ENCODE measurements at places on chromosomes 3 and 15.

DNA sequence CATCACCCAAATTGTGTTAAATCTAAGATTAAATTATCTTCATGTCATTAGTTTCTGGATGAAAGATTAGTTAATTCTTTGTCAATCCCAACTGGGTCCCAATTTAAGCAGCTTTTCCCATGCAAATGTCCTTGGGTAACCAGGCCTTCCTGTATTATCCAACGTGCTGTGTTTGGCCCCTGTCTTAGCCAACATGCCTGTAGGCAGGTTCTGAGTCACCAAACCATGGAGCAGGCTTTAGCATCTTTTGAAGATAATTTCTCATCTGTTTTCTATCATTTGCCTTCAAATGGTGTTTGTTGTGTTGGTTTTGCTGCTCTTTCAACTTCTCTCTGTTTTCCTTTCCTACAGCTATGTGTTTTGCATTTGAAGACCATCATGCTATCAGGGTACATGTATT, 216.2 kb downstream of the ITPR1 start:
- peak; percentile 34 for DNase-seq

GRCh38 chr3:45347315-45348000, 40.9 kb upstream of the LARS2 start:
- DNase-seq: no peak

DNA sequence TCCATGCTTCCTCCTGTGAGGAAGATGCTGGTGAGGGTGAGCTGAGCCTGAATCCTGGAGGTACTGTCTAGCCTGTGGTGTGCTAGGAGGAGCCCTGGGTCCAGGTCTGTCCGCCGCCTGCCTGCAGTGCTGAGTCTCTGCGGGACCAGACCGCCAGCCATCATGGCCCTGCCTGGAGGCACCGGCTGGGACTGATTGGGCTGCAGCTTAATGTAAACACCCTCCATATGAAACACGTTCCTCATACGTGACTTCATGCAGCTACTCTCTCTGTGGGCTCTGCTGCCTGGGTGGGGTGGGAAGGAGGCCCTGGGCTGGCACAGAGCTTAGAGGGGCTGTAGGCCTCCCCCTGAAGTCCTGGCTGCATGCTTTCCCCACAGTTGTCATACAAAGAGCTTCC, 67.4 kb downstream of the FBLN2 start:
- no peak for DNase-seq

- DNase-seq: no peak
Observed at GRCh38 chr3:80533553-80533952, 765.8 kb upstream of the ROBO1 start.

GRCh38 chr3:9902372-9903237, at the start of gene IL17RE:
IL17RE (plus strand) TSS chr3:9902848; CDS start chr3:9902933, 85 bp downstream.
- peak; percentile 53 for DNase-seq

DNA sequence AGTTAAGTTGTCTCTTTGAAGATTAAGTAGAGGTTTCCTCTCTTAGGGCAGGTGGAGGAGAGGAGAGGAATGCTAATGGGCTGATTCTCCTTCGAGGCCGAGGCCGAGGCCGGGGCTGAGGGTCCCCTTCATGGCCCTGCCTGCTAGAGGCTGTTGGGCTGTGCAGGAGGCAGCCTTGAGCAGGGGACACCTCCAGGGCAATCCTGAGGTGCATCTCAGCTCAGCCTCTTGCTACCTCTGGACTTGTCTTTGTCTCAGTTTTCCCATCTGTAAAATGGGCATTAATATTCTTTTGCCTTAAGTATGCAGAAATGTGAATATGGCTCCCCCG, 97.7 kb upstream of the PRR20G start:
- DNase-seq: no peak

GRCh38 chr15:69059557-69059943, 45.1 kb downstream of the NOX5 start:
- DNase-seq: peak; percentile 79

DNA sequence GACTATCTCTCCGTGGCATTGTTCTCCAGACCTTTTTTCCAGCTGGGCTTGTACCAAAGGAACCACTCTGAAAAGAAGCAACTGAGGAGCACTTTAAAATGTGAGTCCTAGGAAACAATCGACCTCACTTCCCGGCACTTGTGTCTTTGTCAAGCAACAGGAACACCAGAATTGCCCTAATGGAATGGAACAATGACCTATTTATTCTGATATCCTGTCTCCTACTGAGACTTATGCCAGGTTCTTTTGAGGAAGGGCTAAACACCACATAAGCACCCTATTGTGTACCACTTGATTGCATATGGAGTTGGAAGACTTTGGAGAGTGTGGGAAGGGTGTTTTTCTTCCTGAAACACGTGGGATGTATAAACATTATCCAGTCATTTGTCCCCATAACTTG, 56.8 kb upstream of the TGFBR2 start:
- DNase-seq: no peak

DNA sequence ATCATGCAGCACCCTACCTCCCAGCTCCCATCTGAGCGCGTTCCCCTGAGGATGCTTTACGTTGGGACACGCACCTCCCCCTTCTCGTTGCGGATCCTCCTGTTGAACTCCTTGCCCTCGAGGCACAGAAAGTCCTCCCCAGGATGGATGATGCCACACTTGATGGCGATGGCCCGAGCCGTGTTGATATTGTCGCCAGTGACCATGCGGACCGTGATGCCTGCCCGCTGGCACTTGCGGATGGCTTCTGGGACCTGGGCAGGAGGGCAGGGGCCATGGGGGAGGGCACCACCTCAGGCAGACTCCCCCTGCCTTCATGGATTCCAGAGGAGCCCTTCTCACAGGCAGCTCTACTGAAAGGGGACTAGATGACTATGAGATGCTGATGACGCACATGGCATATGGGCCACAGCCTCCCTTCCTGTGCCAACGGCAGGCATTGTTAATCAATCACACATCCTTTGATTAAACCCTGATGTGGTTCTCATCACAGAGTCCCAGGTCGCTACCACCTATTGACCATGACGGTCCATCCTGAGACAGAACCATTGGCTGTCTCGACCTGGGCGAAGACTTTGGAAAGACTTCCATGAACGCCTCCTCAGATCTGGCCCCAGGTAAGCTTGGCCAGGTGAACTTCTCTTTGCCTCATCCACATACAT, 29.5 kb upstream of the SEC13 start:
- no peak for DNase-seq

DNA sequence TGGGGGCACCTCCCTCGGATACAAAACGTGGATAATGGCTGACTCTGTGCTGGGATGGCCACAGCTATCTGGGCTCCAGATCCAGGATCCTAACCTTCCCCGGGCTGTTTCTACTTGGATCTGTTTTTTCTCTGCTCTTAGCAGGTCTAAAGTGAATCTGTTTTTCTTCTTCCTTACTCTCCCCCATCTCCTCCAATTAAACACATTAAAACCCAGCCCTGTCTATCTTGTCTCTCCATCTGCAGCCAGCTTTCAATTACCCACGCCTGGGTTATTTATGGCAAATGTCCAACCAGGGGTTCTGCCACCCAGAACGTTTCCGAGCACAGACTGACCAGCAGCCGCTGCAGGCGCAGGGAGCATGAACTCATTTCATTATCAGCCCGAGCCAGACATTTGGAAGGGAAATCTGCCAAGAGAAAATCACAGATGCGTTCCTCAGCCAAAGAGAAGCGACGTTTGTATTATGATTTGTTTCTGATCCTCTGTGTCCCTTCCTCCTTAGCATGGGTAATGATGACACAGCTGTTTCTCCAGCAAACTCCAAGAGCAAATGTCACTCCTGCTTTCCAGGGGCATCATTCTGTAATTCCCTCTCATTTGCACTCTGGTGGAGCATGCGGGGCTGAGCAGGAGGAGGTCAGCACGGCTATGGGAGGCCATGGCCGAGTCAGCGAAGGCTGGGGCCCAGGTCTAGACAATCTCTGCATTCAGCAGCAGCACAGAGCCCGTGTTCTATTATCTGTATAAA, 42.0 kb downstream of the UMPS start:
- DNase-seq: peak; percentile 57

DNA sequence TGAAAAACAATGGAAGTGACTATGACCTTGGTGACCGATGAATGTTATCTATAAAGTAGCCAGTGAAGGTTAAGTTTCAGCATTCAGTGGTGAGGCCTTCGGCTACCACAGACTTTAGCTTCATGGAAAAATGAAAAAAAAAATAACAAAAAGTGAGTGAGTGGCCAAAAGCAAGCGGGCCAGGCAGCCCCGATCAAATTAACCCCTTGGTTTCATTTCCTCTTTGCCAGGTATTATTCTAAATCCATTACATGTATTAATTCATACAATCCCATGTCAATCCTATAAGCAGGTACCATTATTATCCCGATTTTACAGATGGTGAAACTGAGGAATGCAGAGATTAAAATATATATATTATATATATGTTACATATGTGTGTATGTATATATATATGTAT, 21.0 kb upstream of the CHCHD6 start:
- no peak for DNase-seq

DNA sequence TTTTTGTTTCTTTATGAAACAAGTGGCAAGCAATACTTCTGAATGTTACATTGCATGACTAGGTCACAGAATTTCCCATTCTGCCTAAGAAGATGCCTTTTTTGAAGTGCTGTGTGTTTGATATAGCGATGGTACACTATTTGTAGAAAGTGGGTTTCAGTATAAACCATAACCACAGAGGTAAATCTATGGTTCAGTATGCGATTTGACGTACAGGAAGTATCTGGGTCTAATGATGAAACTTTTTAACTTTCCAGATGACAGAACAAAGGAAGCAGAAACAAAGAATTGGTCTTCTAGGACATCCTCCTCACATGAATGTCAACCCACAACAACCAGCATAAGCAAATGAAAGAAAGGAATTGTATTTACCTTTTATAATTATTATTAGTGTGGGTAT, 133.4 kb upstream of the BHLHE40 start:
- DNase-seq: no peak

GRCh38 chr3:86793786-86794185, 197.2 kb downstream of the VGLL3 start:
- peak; percentile 94 for DNase-seq

GRCh38 chr3:70753572-70753971, 441.1 kb upstream of the MDFIC2 start:
- DNase-seq: no peak

DNA sequence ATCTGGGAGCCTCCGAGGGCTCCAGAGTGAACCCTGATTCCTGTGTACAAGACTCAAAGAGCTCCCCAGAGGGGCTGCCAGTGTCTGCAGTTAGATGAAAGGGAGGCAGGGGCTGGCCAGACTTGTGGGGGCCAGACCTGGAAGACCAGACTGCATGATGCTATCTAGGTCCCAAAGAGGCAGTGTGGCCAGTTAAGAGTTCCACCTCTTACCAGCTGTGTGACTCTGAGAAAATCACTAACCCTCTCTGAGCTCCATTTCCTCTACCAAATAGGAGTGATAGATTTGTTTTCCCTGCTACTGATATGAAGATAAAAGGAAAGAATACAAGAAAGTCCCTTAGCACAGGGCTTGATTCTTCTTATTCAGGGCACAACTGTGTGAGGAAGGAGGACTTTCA, 29.0 kb downstream of the ACSBG1 start:
- DNase-seq: no peak

- DNase-seq: no peak
Observed at GRCh38 chr15:54035616-54036015, 57.4 kb downstream of the UNC13C start.

GRCh38 chr3:128369881-128370642, 96.6 kb downstream of the DNAJB8 start:
- DNase-seq: no peak

DNA sequence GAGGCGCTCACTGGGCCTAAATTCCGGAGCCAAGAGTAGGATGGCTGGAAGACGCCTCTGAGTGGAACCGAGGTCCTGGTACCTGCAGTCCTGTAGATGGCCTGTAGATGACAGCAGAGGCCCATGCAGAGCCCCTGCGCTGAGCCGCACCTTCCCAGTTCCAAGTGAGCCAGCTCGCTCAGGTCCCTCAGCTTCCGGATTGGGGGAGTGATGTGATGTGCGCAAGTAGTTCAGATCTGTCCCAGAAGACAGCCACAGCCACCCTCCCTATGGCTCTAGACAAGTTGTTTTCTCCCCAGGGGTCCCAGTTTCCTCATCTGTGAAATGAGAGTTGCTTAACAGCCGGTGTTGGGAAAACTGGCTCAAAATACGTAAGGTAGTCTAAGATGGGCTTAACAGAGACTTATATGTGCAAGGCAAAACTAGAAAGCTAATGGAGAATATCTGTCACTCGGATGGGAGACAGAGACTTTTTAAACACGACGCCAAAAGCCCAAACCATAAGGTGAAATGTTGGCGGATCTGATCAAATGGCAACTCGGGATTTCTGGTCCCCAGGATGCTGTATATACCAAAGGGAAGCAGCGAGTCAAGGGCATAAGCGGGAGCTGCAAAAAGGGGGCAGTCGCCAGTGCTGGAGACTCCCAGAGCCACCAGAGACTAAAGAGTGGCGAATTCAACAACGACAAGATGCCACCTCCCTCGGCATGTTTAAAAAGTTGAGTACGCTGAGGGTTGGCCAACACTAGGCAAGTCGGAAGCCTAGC, 765 bp upstream of the MAPKAPK3 start:
- peak; percentile 92 for DNase-seq

DNA sequence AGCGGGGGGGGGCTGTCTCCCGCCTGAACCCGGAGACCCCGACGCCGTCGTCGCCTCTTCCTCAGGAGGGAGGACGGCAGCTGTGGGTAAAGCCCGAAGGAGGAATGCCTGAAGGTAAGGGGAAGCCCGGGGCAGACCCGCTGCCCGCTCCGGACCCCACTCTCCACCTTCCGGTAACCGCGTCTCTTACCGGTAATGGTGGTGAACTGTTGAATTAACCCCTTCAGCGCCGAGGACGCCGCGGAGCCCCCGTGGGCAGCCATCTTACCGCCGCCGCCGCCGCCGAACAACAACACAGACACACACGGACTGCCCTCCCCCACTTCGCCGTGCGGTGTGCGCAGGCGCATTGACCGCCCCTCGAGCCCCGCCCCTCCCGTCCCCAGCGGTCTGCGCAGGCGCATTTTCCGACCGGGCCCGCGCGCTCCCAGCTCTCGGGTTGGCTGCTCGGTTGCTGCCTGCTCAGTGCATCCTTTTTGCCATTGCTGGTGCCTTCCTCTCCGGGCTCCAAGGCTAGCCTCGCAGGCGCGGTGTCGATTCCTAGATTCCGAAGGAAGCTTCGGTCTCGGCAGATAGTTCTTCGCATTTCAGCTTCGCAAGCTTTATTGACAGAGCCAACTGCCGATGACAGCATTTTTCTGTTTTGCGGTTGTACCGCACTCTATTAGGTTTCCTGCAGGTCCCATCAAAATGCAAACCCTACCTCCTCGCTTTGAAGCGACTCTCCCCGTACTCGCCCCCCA, at the start of gene UBXN7:
Gene UBXN7, minus strand, starts transcription at position 291 of the 743 bp plus-strand sequence. Its CDS starts 28 bp downstream, at position 263.
- DNase-seq: peak; percentile 98

DNA sequence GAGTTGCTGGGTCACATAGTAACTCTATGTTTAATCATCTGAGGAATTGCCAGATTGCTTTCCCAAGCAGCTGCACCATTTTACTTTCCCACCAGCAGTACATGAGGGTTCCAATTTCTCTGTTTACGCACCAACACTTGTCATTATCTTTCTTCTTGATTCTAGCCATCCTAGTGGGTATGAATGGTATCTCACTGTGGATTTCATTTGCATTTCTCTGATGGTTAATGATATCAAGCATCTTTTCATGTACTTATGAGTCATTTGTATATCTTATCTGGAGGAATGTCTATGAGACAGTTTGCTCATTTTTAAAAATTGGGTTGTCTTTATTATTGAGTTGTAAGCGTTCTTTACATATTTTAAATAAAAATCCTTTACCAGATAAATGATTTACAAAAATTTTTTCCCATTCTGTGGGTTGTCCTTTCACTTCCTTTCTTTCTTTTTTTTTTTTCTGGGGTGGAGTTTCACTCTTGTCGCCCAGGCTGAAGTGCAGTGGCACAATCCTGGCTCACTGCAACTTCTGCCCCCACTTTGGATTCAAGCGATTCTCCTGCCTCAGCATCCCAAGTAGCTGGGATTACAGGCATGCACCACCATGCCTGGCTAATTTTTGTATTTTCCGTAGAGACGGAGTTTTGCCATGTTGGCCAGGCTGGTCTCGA, 8.9 kb upstream of the SGO1 start:
- no peak for DNase-seq
